Hippocampal formation (tissue), 2 donors: ENCODE measurements at places on chromosomes 11 and 22.

- DNase-seq: no peak
Observed at GRCh38 chr11:123211981-123212380, 16.9 kb upstream of the CLMP start.

GRCh38 chr11:126585774-126586491 lies 230.4 kb downstream of the ST3GAL4 start:
- no peak for DNase-seq

- DNase-seq: no peak
Observed at GRCh38 chr22:46679706-46680269, 58.3 kb downstream of the CERK start.

- no peak for DNase-seq
Observed at GRCh38 chr11:66188580-66188979, 79.9 kb upstream of the RAB1B start.

DNA sequence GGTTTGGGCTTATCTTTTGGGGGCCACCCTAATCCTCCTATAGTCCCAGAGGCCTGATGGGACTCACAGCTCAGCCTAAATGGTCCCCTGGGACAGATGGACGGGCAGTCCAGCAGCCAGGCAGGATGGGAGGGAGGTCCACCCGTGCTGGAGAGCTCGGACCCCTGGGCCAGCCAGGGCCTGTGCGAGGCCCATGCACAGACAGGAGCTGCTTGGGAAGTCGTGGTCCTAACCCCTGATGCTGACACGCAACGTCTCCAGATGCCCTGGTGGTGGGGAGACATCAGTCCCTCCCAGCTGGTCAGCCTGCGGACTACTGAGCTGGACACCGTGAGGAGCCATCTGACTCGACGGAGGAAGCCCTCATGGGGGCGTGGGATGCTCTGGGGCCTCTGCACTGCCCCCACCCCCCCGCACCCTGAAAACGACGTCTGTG lies 31.2 kb upstream of the MUC5AC start:
- DNase-seq: no peak

GRCh38 chr11:113796663-113797259 lies 17.2 kb downstream of the CLDN25 start:
- DNase-seq: no peak

DNA sequence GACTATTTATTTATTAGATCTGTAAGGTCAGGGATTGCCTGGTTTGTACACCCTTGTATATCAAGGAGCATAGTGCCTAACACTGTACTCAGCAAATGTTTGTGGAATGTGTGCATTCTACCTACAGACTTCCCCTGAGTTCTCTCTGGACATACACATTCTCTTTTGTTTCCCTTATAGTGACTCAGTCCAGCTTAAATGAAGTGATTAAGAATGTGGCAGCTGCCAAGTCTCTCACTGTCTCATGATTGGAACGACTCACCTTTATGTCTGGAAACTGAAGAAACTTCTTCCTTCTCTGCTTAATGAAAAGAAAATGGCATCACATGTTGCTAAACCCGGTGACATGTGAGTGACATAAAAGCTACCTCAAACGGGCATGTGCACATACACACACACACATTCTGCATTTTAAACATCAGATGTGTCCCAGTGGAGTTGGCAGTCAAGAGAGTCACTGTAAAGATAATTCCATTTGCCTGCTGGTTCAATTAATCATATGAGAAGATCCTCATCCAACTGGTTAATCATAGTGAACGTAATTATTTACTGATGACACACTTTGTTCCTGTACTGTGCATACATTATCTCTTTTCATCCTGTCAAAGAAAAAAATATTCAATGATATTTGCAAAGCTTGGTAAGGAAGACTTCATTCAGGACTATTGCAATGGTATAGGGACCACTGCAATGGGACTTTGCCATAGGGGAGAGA lies 42.8 kb downstream of the GLYAT start:
- no peak for DNase-seq

DNA sequence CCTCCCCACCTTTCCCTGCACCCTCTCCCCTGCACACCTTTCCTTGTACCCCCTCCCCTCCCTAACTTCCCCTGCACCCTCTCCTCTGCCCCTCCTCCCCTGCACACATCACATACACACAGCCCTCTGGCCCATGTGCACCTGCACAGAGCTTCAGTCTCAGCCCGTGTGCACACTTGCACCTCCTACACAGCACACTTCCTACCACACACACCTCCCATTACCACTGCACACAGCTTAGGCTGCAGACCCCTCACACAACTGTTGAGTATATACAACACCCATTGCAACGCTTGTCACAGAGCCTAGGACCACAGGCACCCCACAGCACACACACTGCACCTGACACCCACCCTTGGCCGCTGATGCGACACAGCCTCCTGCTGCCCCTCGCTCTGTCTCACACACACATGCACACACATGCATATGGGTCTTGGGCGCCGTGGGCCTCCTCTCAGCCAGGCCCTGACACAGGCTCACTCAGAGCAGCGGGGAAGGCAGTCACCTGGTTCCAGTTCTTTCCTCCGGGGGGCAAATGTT lies 411 bp downstream of the SIGIRR start:
- DNase-seq: no peak
